ENCODE measurements at places on chromosomes 1 and 21.
A peak's percentile ranks its signal among the peaks of the same experiment; 100 is the strongest.

- DNase-seq, result no peak
Observed at GRCh38 chr1:232047473-232047872, 420.9 kb downstream of the DISC1 start.

DNA sequence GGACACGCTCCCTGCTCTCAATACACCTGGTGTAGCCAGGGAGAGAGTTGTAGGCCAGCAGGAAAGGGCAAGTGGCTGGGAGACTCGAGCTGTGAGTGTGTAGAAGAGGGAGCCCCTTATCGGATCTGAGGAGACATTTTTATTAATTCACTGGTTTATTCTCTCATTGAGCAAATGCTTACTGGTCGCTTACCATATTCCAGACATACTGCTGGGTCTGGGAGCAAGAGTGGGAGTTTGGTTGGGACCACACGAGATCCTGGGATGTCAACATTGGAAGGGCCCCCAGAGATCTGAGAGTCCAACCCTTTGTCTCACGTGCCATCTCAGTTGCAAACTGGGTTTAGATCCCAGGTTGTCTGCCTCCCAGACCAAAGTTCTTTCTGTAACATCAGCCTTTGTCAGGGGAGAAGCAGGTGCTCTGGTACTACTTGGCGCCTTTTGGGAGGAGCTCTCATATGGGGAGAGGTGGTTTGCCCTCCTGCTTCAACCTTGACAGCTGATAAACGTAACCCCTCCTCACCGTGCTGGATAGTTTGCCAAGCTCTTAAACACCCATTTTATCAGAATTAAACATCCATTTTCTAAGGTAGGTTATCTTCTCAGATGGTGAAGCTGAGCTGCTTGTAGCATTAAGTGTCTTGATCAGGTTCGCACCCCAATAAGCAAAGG lies 742 bp downstream of the TMEM222 start:
- no peak for DNase-seq

DNA sequence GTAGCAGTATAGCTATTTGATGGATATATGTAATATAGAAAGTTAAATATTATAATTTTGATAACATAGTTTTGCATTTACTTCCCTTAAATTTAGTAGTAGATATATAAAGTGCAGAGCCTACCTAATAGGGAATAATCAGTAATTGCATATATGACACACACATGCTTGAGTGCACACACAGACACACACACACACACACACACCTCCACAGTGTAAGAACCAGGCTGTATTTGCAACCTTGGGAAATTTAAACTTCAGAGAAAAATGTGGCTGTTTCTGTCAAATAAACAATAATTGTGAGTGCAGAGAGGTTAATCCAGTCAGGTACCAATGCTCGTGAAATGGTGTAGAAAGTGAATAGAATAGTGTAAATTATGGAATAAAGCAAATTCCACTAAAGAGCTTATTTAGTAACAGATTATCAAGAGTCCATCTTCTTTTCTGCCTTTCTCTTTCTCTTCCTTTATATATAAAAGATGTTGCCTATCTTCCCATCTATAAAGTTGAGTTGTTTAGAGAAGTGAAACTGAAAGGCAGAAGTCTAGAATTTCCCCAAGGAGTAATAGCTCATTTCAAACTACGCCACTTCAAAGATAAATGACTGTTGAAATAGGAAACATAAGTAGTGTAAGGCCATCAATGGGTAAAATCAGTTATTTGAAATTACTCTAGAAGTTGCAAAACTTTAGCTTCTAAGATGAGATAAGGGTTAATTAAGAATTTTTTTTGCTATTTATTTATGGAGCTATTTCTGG lies 273.7 kb downstream of the SRGAP2C start:
- DNase-seq, result peak; percentile 40

DNA sequence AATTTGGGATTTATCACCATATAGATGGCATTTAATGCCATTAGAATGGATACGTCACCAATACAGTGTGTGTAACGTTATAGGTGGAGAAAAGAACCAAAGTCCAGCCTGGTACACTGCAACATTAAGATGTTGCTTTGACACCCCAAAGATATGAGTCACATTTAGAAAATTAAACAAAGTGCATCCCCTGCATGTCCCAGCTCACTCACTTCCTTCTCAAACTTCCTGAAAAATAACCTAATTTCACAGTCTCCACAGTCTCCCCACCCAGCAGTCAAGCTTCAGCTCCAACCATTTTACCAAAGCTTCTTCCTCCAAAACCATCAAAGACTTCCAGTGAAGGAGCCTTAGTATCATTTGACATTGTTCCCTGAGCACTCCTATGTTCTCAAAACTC lies 111.9 kb downstream of the OMA1 start:
- no peak for DNase-seq

- DNase-seq, result no peak
Observed at GRCh38 chr1:111099289-111099688, 40.6 kb downstream of the DRAM2 start.

- no peak for DNase-seq
Observed at GRCh38 chr1:39462074-39462473, 29.4 kb upstream of the BMP8A start.

DNA sequence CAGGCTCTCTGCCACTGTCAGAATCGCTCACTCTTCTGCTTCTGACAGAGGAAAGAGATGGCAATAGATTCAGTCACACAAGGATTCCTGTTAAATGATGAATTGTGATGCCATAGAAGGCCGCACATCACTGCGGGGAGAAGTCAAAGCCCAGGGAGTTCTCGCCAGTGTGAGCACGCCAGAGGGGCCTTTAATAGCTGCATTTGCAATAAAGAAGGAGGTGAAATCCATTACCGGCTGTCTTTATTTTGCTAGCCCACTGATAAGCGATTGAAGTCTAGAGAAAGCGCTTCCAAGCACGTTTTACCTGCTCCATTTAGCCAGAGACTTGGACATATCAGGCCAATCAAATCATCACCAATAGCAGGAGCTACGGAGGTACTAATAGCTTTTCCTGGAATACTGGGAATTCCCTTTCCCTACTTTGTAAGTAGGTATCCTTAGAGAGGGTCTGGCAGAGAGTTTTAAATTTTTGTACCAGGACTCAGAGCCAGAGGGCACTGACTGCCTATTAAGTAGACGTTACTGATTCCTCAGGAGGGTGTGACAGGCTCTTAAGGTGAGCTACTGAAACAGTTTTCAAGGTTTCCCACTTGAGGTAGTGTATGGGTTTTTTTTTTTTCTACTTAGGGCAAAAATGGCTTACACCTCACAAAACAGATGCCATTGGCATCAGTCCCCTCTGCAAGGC lies 10.2 kb upstream of the TARBP1 start:
- no peak for DNase-seq

DNA sequence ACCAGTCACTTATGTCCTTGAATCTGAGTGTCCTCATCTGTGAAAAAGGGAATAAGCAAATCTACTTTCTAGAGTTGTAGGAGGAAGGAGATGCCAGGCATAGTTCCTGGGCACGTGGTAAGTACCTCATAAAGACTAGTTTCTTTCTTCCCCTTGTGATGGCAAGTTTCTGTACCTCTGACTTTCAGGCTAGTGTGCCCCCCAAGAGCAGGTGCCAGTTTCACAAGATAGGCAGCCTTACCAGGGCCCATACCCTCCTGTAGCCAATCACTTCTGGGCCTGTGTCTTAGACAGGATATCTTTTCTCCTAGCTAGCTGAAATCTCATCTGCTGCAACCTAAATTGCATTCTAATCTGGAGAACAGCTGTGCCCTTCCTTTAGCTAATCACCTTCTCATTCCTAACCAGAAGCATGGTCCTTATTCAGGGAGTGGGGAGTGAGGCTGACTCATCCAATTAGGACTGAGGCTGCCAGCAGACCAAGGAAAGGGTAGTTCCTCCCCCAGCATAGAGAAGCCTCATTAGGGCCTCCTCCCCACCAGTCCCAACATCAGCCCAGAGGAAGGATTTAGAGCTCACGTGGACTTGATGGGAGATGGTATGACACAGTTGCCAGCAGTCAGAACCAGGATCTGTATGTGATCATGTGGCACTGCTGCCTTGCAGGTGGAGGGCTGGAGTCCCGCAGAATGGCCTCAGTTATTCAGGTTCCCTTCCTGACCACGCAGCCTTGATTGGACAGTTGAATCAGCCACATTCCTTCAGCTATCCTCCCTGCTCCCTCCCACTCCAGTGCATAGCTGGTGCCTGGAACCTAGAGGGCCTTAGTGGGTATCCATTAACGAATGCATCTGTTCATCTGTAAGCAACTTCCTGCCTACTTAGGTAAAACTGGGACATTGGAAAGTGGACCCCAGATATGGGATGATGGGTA lies 7.9 kb downstream of the KLHDC8A start:
- DNase-seq, result no peak

GRCh38 chr1:47997289-47998200 lies at the start of gene TRABD2B:
Gene TRABD2B, minus strand, starts transcription at chr1:47997385.
- peak; percentile 30 for DNase-seq

DNA sequence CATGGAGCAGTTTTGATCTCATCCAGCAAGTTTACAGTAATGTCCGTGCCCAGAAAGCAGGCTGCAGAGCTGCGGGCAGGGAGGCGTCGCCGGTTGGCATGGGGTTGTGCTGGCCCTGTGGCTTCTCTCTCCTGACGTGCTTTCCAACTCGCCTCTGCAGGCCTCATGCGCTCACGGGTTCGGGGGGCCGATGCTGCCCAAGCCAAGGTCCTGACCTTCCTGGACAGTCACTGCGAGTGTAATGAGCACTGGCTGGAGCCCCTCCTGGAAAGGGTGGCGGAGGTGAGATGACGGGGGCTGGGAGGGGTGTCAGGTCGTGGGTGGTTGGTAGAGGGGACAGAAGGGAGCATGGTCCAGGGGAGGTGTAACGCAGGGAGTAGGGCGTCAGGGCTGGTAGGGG lies 176.1 kb downstream of the GALNT2 start:
- DNase-seq, result no peak

DNA sequence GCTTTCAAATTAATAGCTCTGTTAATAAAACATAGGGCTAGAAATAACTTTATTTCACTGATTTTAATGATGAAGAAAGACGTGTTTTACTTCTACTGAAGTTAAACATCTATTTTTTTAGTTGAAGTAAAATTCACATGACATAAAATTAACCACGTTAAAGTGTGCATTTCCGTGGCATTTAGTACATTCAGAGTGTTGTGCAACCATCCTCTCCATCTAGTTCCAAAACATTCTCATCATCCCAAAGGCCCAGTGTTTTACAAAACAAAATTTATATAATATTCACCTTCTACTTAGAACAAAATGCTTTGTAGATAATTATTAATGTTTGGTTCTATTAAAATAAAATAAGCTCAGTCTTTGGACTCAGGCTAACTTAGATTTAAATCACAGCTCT lies 108.5 kb upstream of the GNG12 start:
- DNase-seq, result no peak

DNA sequence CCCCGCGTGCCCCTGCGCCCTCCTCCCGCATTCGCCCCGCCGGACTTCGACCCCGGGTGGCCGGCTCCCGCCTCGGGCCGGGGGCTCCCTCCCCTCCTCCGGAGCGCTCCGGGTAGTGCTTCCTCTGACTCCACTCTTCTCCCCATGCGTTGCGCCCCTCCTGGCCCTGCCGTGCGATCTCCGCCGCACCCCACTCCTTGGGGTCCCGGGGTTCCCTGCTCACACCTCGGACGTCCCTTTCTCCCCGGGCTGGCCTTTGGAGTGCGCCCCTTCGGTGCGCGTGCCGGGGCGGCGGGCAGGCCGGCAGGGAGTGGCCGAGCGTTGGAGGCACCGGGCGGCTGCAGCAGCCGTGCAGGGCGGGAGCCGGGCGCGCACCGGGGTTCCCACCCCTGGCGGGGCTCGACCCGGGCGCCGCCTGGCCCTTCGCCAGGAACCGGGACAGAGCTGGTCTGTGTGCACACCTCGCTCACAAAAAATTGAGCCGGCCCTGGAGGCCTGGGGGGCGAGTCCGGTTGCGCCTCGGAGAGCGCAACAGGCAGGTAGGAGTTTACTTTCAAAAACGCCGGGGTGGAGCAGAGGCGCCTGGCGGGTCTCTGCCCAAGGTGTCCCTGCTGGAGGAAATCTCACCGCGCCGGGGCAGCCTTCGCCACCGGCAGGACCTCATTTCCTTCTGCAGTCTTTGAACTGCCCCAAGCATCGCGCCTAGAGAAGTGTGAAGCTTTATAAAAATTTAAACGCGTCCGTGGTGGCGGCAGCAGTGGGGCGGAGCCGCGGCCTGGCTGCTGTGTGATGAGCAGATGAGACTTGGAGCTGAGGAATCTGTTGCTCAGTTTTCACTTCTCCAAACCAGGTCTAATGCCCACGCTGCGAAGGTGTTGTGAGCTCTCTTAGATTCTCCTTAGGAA lies 650 bp downstream of the VANGL1 start:
- DNase-seq, result no peak

- no peak for DNase-seq
Observed at GRCh38 chr1:7418442-7419080, 352.5 kb upstream of the VAMP3 start.

- no peak for DNase-seq
Observed at GRCh38 chr1:225257081-225257480, 170.8 kb downstream of the LBR start.

GRCh38 chr1:26857473-26858060 lies 5.4 kb upstream of the SFN start:
- DNase-seq, result no peak

GRCh38 chr1:93603106-93603505 lies 78.5 kb downstream of the BCAR3 start:
- DNase-seq, result no peak

Measured in CD4-positive, alpha-beta T cell treated with Interleukin-15 for 4 hours (primary cell).